Nucleus accumbens (tissue), 56 donors: ENCODE measurements at places on chromosomes 13 and 19.
A peak's percentile ranks its signal among the peaks of the same experiment; 100 is the strongest.

- peak; percentile 18 for DNase-seq
These were observed 42.3 kb downstream of the GJA3 start for GRCh38 chr13:20118268-20119140.

DNA sequence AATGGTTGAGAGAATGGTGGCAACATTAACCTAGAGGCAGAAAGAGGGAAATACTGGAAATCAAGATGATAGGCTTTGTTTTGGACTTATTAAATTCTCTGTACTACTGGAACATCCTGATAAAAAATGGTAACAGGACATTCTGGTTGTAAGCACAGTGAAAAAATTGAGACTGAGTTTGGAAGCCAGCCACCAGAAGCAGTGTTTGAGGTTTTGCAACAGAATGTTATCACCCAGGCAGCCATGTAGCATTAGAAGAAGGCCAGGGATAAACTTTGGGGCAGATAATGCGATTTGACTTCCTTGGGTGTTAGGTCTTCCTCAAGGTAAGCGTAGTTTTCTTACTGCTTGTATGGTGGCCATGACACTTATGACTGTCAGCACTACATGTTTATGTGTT is 307.4 kb downstream of the ATP8A2 start:
- DNase-seq, result no peak

DNA sequence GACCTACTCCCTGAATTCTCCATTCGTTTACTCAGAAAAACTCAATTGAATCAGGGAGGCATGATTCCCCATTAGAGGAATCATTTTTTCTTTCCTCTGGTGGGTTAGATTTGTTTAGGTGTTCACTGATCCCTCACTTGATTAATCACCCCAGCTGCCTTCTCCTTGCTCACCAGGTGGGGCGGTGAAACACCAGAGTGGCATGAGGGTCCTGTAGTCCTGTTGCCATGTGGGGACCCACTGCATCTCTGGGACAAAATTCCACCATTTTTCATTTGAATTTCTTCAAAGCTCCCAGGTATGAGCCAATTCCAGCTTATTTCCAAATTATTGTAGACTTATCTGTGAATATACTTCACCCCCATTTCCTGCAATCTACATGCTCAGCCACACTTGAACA is 462.7 kb upstream of the ZNF507 start:
- DNase-seq, result no peak

GRCh38 chr13:27250833-27251165 is 559 bp upstream of the RPL21 start:
- no peak for DNase-seq

- DNase-seq, result no peak
These were observed 21.7 kb downstream of the RFX2 start for GRCh38 chr19:6088602-6089049.

GRCh38 chr13:29696606-29697005 is 101.1 kb upstream of the SLC7A1 start:
- no peak for DNase-seq

DNA sequence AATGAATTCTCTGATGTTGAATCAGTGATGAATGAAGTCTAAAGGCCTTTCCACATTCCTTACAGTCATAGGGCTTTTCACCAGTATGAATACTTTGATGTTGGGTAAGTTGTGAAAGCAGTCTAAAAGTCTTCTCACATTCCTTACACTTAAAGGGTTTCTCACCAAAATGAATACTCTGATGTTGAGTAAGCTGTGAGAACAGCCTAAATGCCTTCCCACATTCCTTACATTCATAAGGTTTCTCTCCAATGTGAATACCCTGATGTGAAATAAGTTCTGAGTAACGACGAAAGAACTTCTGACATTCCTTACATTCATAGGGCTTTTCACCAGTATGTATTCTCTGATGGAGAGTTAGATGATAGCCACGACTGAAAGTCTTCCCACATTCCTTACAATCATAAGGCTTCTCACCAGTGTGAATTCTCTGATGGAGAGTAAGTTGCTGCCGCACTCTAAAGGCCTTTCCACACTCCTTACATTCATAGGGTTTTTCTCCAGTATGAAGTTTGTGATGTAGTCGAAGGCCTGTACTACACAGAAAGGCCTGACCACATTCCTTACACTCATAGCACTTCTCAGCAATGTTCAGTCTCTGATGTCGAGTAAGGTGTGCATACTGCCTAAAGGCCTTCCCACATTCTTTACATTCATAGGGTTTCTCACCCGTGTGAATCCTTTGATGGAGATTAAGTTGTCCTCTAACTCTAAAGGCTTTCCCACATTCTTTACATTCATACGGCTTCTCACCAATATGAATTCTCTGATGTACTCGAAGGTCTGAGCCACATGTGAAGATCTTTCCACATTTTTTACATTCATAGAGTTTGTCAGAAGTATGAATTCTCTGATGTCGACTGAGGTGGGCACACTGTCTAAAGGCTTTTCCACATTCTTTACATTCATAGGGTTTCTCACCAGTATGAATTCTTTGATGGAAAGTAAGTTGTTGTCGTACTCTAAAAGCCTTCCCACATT is 19.9 kb downstream of the ZFP30 start:
- DNase-seq, result no peak

DNA sequence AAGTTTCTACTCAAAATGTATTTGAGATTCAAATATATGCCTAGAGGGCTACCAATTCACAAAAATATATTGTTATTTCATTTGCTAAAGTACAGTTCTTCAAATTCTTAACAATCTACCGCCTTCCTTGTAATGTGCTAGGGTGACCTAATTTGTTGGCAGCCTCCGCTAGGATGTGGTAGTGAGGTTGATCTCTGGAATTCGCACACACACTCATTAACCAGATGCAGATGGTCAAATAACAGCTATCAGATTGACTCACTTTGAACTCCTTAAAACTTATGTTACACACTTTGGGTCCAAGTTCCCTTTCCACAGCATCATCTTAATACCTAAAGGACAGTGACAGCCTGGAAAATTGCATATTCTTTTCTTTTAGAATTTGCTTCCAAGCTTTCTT is 367.3 kb downstream of the DCT start:
- no peak for DNase-seq

DNA sequence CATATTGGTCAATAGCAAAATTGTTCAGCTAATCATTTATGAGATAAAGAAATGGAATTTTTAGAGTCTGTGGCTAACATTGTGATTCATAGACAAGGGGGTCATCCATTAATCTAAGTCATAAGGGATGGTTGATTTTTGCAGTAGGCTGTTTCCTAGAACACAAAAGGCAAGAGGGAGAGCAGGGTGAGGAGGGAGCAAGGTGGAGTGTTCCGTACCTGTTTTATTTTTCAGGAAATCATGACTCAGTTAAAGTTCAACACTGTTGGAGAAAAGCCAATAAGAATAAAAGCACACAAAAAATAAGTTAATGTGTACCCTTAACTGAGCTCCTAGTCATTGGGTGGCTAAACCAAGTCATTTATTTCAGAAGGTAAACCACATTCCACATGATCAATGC is 512.4 kb upstream of the ATXN8OS start:
- DNase-seq, result no peak

- DNase-seq, result peak; percentile 60
These were observed 9.0 kb upstream of the MYDGF start for GRCh38 chr19:4678881-4679790.

GRCh38 chr13:27955014-27955591 is 14.0 kb downstream of the CDX2 start:
- DNase-seq, result no peak

DNA sequence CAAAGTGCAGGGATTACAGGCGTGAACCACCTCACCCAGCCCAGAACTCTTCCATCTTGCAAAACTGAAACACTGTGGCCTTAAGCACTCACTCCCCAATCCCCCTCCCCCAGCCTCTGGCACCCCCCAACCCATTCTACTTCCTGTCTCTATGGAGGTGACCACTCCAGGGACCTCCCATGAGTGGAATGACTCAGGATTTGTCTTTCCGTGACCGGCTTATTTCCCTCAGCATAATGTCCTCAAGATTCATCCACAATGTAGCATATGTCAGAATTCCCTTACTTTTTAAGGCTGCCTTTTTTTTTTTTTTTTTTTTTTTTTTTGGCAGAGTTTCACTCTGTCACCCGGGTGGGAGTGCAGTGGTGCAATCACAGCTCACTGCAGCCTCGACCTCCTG is 3.6 kb upstream of the F2RL3 start:
- no peak for DNase-seq

- DNase-seq, result no peak
These were observed 17.0 kb downstream of the SUGT1 start for GRCh38 chr13:52669677-52670076.

- DNase-seq, result peak; percentile 12
These were observed 22.8 kb downstream of the HAUS8 start for GRCh38 chr19:17052439-17052838.

DNA sequence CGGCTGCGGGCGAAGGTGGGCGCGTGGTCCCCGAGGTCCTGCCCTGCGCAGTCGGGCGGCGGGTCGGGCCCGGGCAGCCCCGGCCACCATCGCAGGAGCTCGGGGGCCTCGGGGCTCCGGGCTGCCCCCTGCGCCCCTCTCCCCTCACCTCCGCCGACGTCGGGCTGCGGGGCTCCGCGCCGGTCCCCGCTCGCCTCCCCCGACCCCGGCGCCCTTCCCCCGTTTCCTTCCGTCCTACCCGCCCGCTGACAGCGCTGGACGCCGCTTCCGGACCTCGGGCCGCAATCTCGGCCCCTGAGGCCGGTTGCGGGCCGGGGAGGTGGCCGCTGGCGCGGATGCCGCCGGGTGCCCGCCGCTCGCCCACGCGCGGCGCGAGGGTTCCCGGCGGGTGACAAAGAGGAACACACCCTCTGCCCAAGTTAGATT is 720 bp downstream of the FARP1 start:
- DNase-seq, result no peak

- peak; percentile 52 for DNase-seq
These were observed at the start of gene B3GNT8 for GRCh38 chr19:41426952-41427646. Gene B3GNT8, minus strand, starts transcription at chr19:41427374. Its CDS starts 596 bp downstream, at chr19:41426778.

DNA sequence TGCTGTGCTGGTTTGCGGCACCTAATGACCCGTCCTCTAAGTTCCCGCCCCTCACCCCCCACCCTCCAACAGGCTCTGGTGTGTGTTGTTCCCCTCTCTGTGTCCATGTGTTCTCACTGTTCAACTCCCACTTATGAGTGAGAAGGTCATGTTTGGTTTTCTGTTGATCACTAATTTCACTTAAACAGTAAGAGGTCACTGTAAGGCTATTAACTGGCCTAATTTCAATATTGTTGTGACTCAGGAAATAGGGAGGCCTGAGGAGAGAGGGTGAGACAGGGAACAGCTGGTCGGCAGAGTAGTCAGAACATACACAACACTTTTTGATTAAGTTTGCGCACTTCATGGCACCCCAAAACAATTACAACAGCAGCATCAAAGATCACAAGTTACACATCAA is 15.6 kb downstream of the TUBGCP3 start:
- no peak for DNase-seq

DNA sequence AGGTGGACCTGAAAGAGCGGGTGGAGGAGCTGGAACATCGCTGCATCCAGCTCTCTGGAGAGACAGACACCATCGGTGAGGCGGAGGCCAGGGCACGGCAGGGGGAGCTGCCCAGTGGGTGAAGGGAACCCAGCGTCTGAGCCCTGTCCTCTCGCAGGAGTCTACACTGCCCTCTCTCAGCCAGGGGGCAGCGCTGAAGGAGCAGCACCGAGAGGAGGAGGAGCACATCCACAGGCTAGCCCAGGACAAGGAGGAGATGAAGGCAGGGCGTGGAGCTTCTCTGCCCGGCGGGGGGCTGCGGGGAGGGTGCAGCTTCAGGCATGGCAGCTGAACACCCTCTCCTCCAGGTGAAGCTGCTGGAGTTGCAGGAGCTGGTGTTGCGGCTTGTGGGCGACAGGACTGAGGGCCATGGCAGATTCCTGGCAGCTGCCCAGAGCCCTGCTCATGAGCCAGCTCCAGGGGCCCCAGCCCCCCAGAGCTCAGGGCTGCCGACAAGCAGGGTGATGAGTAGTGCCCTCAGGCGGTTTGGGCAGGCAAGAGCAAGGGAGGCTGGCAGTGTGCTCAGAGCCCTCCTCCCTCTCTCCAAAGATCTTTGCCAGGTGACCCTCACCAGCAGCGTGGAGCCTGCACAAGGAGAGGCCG is 31.4 kb upstream of the ZNF492 start:
- DNase-seq, result no peak

DNA sequence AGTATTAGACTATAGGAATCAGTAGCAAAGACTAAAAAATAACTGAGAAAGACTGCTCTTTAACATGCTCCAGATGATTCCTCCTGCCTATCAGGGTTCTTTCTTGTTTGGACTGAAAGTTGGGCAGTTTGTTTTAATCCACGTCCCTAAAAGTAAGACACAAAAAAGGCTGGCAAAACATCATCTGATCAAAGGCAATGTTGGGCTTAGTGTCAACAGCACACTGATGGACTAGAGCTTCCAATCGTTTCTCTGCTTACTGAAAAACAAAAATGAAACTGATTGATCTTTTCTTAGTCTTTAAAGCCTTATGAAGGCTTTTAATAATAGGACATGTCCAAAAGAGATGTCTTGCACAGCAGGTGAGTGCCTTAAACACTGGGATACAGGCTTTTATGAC is 1567.9 kb upstream of the PRR20A start:
- no peak for DNase-seq

DNA sequence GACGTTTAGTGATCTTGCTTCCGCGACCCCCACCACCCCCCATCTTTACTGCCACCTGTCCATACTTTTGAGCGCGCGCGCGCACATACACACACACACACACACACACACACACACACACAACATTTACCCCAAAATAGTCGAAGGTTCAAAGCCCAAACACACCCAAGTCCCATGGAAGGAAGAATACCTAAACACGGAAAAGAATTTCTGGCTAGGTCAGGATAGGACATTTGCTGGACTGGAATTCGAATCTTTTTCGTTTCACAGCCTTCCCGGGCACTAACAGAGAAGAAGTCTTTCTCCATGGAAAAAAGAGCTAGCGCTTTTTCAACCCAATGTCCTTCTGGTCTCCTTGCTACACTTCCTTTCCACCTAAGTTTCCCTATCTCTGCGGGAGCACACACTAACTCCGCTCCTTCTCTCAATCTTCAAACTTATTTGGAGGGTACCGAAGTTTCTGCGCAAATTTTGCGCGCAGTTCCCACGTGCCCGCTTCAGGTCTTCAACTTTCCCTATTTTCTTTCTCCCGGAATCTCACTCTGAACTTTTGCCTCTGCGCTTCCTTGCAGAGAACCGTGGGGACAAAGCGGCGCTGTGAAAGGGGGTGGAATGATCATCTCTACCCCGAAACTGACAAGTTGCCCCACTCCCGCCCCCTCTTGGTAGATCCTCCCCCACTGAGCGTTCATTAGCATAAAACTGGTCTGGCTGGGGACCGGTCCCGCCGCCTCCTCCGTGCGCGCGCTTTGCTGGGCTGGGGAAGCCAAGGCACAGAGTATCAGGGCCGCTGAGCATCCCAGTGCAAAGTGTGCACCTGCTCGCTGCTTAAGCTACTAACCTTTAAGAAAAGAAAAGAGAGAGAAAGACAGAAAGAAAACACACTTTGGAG is 2.7 kb downstream of the DACH1 start:
- no peak for DNase-seq

GRCh38 chr19:13104848-13105711 is 2.4 kb upstream of the LYL1 start:
- DNase-seq, result no peak

DNA sequence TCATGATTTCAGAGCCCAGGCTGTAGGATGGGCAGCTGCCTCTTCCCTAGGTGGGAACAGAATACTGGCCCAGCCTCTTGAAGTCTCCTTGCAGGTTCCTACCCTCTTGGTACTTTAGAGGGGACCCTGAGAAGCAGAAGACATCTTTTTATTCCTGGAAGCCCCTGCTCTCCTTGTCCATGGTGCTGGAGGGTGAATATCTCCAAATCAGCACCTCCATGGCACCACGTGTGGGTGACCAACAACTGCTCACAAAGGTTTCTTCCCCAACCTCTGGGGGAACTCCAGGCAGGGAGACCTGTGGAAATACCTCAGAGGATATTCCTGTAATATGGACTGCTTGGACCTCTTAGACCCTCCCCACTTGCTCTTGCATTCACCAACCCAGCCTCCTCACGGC is 48.1 kb upstream of the TSHZ3 start:
- DNase-seq, result no peak
